ENCODE measurements at places on chromosomes 3 and 15.

GRCh38 chr15:39535466-39535865 lies 45.4 kb upstream of the THBS1 start:
- no peak overlapping the region for H3K27ac ChIP-seq
- H3K27me3 ChIP-seq: peaks cover 3% of the 10 kb centered on the region
- no peaks in the 10 kb centered on the region for H3K4me1 ChIP-seq
- H3K36me3 ChIP-seq: no peaks in the 10 kb centered on the region
- H3K4me3 ChIP-seq: no peak overlapping the region

- DNase-seq: peak; percentile 29
- peaks cover 64% of the 10 kb centered on the region for H3K27me3 ChIP-seq
- peak within 1 kb of the TSS; percentile 59 for H3K4me3 ChIP-seq
- H3K4me1 ChIP-seq: peaks cover 11% of the 10 kb centered on the region
- H3K36me3 ChIP-seq: peaks cover 14% of the 10 kb centered on the region
- H3K27ac ChIP-seq: peak within 1 kb of the TSS; percentile 7
Measured at GRCh38 chr3:44584646-44585501, at the start of gene ZNF660. Gene ZNF660 (plus strand): TSS chr3:44584964. CDS start chr3:44594194, 9,230 bp downstream.

DNA sequence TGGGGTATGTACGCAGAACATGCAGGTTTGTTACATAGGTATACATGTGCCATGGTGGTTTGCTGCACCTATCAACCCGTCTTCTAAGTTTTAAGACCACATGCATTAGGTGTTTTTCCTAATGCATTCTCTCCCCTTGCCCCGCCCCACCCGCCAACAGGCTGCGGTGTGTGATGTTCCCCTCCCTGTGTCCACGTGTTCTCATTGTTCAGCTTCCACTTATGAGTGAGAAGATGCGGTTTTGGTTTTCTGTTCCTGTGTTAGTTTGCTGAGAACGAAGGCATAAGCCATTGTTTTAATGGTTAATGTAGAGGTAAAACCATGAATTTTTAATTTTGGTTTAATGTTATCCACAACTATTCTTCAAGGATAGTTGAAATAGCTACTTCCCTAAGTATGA lies 346.8 kb upstream of the EPHA6 start:
- H3K36me3 ChIP-seq: no peaks in the 10 kb centered on the region
- H3K4me3 ChIP-seq: no peak overlapping the region
- no peaks in the 10 kb centered on the region for H3K4me1 ChIP-seq
- no peak overlapping the region for H3K27ac ChIP-seq

DNA sequence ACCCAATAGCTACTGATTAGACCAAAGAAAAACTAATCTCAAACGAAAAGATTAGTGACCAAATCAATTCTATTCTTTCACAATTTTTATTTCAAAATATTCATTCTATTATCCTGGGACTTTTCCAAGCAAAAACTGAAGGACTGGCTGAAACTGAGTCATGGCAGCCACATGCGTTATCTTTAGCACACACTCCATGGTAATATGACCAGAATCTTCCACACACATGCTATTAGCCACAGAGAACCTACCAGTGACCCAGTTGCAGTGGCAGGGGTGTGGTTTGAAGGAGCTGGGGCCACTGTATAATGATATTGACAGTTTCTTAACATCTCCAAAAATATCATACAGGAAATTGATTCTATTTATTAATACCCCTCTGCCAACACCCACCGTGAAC lies 154.8 kb upstream of the ABI3BP start:
- DNase-seq: no peak
- no peaks in the 10 kb centered on the region for H3K36me3 ChIP-seq
- H3K4me1 ChIP-seq: no peaks in the 10 kb centered on the region
- no peak overlapping the region for H3K27ac ChIP-seq
- peaks cover 35% of the 10 kb centered on the region for H3K27me3 ChIP-seq

DNA sequence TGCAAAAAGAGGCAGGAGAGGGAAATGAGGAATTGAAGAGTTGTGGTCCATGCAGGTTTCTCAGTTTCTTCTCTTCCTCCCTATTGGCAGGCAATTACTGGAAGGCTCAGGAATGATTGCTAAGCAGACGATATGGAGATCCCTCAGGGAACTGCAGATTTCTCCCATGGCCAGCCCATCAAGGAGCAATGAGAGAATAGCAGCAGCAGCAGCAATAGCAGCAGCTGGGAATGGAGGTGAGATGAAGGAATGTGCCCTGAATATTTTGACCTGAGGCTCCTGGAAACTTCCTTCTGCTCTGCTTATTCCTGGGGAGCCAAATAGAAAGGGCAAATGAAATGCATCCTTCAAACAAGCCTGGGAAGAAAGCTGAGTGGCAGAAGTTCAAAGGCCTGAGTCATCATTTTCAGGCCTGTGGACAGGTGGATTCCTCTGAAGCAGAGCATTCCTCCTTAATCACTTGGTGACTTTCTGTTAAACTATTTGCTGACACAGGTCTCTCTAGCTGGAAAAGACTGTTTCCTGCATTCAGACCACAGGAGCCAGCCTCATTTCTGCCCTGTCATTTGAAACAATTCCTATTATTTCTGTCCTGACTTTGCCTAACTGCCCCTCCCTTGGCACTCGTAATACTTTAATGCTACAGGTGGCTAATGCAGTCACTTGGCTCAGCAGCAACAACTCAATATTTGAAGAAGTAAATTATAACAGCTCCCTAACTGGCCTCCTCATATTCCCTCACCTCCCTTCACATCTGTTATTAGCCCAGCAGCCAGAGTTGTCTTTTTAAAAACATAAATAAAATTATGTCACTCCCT lies 146.9 kb upstream of the GADL1 start:
- H3K4me1 ChIP-seq: peaks cover 2% of the 10 kb centered on the region
- H3K27ac ChIP-seq: no peak overlapping the region

GRCh38 chr3:63726656-63727055 lies 74.2 kb downstream of the SNTN start:
- H3K36me3 ChIP-seq: no peaks in the 10 kb centered on the region
- H3K4me1 ChIP-seq: no peaks in the 10 kb centered on the region
- peaks cover 11% of the 10 kb centered on the region for H3K27me3 ChIP-seq
- DNase-seq: no peak

DNA sequence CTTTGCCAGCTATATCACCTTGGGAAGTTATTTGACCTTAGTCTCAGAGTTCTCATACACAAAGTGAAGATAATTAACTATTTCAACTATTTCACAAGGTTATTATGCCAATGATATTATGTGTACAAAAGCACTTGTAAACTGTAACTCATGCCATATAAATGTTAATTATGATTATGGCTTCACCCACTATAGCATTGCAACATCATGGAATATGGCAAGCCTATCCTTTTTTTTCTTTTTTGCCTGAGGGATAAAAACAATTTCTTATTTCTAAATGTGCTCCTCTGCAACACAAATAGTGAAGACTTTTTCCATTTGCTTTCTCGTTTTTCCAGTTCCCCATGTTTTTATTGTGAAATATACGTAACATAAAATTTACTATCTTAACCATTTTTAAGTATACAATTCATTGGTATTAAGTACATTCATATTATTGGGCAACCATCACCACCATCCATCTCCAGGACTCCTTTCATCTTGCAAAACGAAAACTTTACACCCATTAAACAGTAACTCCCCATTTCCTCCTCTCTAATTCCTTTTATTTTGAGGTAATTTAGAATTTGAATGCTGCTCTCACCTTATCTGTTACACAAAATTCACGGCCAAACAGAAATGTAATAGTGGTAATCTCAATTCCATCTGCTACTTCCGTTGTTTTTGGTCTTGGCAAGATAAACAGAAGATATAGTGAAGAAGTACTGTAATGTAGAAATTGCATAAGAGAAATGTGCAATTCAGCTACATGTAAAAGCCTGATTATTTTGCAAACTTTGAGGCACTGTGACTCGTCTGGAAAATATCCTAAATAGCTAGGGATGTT lies 46.3 kb downstream of the NANOGP8 start:
- no peak overlapping the region for H3K27ac ChIP-seq
- H3K27me3 ChIP-seq: no peaks in the 10 kb centered on the region
- no peak for DNase-seq
- no peaks in the 10 kb centered on the region for H3K36me3 ChIP-seq

Measured in activated T-cell treated with anti-CD3 and anti-CD28 coated beads, Interleukin-2, amount 50 U/mL, for 24 hours (primary cell).